ENCODE measurements at places on chromosomes 1 and 21.

- DNase-seq = no peak
These were observed 35.0 kb downstream of the AJAP1 start for GRCh38 chr1:4689271-4689935.

DNA sequence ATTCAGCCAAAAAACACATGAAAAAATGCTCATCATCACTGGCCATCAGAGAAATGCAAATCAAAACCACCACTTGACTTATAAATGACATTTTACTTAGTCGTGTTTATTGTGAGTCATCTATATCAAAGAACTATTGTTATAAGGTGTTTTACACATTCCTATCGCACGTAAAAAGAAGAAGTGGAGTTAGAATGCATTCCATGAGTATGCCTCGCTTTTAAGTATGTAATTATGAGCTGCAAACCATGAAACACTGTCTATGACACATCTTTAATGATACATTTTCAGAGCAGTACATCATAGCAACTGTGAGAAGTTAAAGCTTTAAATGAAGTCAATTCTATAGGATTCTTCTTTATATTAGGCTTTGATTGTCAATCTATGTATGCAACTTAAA is 614.3 kb upstream of the ADAMTS5 start:
- DNase-seq = no peak

- no peak for DNase-seq
These were observed 75.2 kb downstream of the MPZL1 start for GRCh38 chr1:167797015-167797414.

DNA sequence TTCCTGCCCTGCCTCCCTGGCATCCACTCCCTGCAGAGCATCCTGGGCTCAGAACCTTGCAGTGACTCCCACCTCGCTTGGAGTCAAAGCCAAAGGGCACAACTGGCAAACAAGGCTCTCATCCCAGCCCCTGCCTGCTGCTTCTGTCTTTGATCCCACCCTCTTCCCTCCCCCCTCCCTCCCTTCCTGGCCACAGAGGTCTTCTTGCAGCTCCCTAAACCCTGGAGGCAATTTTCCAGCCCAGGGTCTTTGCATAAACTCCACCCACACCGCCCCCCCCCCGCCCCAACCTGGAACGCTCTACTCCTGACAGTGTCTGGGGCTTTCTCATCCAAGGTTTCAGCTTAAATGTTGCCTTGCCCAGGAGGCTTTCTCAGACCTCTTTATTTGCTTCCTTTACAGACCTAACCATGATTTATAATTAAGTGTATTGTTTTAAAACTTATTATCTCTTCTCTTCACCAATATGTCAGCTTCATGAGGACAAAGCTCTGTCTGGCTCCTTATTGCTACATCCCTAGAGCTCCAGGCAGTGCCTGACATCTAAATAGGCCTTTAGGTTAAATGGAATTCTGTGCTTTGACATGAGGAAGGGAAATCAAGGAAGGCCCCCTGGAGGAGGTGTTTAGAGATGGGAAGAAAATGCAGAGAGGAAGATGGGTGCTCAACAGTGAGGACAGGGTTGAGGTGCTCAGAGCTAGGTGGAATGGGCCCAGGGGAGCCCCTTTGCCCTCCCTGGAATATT is 37.7 kb upstream of the PADI1 start:
- no peak for DNase-seq

GRCh38 chr21:38912789-38913119 is 107.0 kb downstream of the ETS2 start:
- DNase-seq = no peak

GRCh38 chr1:172084876-172085275 is 243.6 kb downstream of the DNM3 start:
- no peak for DNase-seq

DNA sequence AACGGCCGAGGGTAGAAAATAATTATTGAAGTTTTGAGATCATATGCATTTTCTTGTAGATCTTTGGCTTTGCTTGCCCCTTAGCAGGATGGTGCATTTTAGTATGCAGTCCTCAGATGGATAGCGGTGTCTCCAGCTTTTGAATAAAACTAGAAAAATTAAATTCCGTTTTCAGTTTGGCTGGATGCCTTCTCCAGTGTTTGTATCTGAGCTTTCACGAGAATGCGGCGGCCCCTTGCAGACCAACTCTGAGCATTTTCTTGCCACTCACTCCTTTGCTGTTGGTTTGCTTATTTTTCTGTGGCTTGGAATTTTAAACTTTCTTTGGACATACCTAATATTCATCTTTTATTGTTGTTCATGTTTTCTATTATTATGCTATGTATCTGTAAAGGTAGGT is 192.6 kb downstream of the NFIA start:
- no peak for DNase-seq

DNA sequence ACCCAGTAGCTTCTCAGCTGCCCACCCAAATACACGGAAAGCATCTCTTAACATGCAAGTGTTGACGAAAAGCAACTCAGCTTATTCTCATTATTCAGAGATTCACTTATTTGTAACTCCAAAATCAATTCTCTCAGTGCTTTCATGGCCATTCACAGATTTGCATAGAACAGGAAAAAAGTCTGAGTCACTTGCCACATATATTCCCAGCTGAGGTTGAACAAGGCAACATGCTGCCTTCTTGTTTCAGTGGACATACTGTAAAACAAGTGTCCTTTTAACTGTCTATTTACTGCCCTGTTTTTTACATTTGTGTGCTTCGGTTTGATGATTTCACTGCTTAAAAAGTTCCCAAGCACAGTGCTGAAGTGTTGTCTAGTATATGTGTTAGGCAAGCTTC is 273.0 kb downstream of the LTN1 start:
- DNase-seq = no peak

GRCh38 chr1:119475866-119476439 is 31.1 kb upstream of the HSD3B1 start:
- DNase-seq = no peak

GRCh38 chr1:80892539-80892938 is 908.2 kb upstream of the ADGRL2 start:
- DNase-seq = no peak

GRCh38 chr1:155085504-155086127 is 7.0 kb downstream of the EFNA3 start:
- no peak for DNase-seq

DNA sequence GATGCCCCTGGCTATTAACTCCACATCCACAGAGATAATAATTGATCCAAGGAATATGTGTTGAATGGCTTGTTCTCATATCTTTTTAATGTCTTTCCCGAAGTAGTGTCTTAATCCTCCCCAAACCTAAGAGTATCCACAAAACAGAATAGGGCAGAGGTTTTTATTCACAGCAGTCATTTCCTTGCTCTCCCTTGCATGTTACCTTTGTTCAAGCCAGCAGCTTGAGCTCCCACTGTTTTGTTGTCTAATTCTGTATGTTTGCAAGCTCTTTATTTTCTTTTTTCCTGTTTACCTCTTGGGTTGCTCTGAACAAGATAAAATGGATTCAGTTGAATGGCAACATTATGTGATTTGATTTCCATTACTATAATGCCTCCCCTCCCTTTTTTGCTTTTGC is 308.6 kb upstream of the ZP4 start:
- no peak for DNase-seq

GRCh38 chr1:9668080-9668479 is 16.5 kb downstream of the PIK3CD start:
- no peak for DNase-seq

GRCh38 chr1:28812669-28813468 is 899 bp downstream of the OPRD1 start:
- peak; percentile 33 for DNase-seq

DNA sequence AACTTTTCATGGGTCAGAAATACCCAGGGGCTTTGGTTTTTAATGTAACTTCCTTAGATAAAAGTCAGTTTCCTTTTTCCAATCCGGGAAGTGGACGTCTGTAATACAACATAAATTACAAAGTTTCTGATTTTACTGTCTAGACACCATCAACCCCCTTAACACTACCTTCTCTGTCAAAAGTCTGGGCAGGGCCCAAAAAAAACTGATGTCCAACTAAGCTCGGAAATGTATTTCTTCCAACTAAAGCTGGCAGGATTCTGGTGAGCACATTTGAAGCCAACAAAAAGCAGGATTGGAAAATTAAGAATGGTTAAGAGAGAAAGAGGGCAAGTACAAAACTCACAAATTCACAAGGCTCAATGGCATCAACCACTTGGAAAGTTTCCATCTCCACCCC is 24.3 kb downstream of the DDAH1 start:
- DNase-seq = no peak

DNA sequence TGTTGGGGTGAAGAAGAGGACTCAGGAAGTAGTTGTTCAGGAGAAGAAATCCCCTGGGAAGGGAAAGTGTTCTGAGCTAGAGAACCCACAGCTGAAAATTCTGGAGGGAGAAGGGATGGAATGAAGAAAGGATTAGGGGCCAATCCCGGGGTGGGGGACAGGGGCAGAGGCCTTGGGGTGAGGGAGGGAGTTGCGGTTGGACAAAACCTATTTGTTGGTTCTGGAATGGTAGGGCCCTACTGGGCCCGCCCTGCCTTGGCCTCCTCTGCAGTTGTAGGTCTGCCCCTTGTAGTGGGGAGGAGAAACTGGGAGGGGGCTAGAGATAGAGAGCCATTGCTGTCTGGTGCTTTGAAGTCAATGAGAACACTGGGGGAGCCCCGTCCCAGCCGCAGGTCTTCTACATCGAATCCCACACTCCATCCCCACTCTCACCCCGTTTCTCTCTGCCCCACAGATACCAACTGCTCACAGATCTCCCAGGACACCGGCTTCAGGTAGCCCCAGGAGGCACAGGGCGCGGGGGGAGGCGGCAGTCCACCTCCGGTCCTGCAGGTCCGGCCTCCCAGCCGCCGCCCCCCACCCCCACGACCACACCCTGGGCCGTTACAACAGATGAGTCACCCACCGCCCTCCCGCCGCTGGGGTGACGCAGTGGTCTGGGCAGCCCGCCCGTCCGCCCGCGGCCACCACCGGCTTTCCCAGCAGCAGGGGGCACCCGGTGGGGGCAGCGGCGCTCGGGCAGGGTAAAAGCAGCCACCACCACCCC is 1.1 kb downstream of the TAGLN2 start:
- no peak for DNase-seq

GRCh38 chr1:208106218-208106617 is 138.0 kb downstream of the PLXNA2 start:
- DNase-seq = no peak

DNA sequence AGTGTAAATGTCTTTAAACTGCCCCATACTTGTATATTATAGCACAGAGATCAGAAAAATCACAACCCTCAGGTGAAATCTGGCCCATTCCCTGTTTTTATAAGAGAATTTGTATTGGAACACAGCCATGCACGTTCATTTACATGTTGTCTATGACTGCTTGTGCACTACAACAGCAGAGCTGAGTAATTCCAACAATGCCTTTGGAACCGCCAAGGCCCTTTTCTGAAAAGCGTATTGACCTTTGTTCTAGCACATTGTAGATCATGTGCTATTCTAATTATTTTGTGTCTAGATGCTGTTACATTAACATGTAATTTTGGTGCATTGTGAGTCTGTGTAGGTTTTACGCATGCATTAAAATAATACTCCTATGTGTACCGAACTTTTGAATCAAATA is 339.6 kb downstream of the CHRM3 start:
- no peak for DNase-seq

DNA sequence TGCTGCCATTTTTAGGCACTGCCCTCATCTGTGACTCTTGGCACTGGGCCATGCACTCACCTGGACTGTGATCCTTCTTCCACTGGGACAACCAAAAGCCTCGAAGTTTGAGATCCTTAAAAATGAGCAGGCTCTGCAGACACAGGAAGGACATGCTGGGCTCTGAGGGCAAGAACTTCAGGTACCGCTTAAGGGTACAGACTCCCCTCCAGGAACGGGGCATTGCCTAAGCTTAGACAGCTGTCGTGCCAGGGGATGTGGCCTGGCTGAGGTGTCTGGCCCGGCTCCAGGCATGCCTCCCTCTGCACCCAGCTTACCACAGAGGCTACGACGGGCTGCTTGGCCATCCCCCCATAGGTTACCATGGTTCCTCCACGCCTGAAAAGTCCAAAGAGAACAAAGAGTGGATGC is 14.2 kb upstream of the SRSF4 start:
- peak; percentile 80 for DNase-seq

GRCh38 chr1:2346691-2347408 is 44.5 kb downstream of the MORN1 start:
- DNase-seq = no peak

GRCh38 chr1:107594536-107594935 is 370.4 kb downstream of the VAV3 start:
- no peak for DNase-seq

DNA sequence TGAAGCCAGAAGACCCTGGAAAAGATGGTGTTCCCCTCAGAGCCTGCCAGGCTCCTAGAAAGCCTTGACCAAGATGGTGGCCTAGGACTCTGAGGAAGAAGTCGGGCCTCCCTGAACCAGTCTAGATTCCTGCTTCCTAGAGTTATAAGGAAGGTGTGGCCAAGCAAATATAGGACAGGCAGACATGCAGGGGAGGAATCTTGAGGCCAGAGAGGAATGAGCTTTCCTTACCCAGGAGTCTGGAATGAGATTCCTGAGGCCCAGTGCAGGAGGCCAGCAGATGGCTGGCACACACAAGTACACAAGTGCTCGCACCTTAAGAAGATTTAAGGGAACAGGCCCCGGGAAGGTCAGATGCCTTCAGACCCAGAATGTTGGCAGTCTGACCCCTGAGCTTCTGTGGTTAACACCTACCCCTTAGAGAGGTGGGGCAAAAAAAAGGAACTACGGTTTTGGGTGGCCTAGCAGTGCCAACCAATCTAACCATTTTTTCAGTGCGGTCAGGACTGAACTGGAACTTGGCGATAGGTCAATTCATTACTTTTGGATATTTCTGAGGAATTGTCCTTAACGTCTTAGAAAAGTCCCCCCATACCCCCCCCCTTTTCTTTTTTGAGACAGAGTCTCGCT is 73.3 kb downstream of the MDM4 start:
- no peak for DNase-seq

DNA sequence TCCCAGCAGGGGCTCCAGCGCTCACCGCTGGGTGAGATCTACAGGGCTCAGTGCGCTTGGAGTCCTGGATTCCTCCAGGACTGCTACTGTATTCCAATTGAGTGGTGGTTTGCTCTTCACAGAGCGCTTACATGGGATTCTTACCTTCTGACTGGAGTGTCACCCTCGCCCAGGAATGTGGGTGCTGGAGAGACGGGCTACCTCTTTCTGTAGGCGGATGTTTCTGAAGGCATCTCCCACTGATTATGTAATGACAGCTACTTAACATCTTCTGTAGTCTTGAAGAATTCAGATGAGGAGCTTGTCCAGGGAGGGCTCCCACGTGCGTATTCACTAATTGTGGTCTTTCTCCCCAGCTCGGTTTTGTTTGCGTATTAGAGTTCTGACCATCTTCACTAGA is 154.2 kb downstream of the DYRK1A start:
- no peak for DNase-seq

DNA sequence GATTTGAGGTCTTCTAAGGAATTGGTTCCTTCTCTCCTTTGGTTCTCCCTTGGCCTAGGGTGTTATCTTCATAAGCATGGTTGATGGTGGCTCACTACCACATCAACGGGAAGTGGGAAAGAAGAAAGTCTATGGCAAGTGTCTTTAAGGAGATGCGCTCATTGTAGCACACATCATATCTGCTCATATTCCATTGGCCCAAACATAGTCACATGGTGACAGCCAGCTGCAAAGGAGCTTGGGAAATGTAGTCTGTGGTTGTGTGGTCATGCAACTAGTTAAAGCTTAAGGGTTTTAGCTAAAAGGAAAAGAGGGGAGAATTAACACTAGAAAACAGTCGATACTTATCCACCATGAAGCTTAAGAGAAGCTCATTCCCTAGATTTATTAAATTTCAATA is 11.4 kb upstream of the MRPS6 start:
- no peak for DNase-seq

Data from NCI-H1105 (cell line).